Occipital lobe (tissue), 3 donors: ENCODE measurements at places on chromosomes 16 and 17. TPM values are rescaled to one million over a fixed set of nuclear protein-coding genes. Genes with fewer than 3 reads are reported as not detected.

PROCA1 gene
- 3.3 TPM for total RNA-seq

DNAH9 gene
- total RNA-seq = 2.3 TPM

CD300LB gene
- not detected for total RNA-seq

GRCh38 chr17:31412511-31412910 is 21.0 kb downstream of the RAB11FIP4 start:
- DNase-seq = no peak

DNA sequence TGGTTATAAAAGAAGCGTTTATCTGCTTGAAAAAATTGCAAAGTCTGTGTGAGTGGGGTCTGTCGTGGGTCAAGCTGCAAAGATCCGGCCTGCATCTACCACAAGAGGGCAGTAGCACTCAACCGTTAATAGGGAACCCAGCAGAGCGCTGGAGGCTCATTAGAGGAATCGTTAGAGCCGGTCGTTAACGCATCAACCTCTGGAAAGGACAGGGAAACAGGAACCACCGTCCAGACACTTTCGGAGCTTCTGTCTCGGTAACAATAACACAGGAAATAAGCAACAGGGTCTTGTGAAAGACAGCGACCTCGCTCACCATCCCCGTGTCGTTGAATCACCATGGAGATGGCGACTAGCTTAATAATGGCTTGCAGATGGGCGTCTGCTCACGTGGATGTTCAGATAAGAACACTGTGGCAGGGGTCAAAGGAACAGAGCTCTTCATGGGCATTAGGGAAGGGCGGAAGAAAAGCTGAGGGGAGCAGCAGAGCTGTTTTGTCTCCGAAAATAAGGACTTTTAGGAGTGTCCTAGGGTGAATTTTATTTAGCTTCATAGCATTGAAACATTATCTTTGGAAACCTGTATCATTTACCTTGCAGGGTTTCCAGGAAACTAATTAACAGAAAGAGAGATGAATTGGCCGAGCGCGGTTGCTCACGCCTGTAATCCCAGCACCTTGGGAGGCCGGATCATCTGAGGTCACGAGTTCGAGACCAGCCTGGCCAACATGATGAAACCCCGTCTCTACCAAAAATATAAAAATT is 11.9 kb upstream of the NSRP1 start:
- peak; percentile 41 for DNase-seq

DNA sequence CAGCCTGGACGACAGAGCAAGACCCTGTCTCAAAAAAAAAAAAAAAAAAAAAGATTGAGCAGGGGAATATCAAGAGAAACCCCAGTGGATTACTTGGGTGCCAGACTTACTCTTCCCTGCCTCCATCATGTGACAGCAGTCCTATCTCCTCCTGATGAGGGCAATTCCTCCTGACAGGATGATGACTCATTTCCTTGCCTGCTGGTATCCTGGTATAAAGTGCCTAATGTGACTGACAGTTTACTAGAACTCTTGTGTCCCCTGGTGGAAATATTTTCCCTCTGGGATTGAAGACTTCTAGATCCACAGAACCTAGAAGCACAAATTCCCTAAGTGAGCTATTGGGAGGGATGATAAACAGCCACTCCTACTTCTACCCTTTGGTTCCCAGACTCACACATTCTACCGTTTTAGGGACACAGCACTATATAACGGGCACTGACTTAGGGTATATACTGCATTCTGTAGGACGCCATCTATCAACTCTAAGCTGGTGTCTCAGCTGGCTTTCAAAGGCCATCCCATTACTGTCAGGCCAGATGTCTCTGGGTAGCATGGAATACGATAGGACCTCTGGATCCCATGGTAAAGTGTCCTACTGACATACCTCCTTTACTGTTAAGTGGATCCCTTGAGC is 114.6 kb upstream of the MED13 start:
- DNase-seq = no peak
